ENCODE measurements at places on chromosomes 2 and 18.
A peak's percentile ranks its signal among the peaks of the same experiment; 100 is the strongest.

DNA sequence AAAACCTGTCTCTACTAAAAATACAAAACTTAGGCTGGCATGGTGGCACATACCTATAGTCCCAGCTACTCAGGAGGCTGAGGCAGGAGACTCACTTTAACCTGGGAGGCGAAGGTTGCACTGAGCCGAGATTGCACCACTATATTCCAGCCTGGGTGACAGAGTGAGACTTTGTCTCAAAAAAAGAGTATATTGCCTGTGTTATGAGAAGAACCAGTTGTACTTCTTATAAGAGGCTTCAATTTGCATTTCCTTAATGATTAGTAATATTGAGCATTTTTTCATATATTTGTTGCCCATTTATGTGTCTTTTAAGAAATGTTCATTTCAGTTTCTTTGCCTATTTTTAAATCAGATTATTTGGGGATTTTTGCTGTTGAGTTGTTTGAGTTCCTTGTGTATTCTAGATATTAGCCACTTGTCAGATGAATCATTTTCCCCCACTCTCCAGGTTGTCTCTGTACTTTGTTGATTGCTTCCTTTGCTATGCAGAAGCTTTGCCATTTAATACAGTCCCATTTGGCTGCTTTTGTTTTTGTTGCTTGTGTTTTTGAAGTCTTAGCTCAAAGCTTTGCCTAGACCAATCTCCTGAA, 75.8 kb upstream of the LRPPRC start:
- no peak for DNase-seq

DNA sequence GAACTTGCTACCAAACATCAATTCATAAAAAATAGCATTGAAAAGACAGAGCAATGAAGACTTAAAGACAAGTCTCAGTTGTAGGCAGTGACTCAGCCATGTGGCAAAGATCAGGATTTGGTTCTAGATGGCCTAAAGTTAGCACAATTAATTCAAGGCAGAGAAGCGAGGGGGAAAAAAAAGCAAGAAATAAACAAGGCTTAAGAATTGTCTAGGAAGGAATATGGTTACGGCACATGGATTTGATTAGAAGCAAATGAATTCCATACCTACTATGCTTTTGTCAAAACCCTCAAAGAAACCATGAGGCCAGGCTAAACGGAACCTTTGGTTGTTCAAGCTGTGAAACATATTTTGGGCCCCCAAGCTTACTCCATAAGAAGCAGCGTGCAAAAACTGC, 362.2 kb upstream of the KCNH7 start:
- no peak for DNase-seq

DNA sequence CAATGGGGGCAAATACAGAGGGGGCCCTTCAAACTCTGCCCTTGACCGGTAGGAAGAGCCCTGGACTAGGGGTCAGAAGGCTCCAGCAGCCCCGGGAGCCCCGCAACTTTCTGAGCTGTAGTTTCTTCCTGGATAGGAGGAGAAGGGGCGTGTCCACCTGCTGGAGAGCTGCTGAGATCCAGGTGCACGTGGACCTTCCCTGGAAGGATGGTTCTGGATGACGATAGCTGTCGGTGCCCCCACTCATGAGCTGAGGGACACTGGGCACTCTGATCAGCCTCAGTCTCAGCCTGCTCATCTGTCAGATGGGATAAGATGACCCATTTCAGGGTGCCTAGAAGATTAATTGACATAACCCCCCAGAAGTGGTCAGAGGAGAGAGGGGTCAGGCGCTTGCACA, 125.2 kb upstream of the HDAC4 start:
- no peak for DNase-seq

DNA sequence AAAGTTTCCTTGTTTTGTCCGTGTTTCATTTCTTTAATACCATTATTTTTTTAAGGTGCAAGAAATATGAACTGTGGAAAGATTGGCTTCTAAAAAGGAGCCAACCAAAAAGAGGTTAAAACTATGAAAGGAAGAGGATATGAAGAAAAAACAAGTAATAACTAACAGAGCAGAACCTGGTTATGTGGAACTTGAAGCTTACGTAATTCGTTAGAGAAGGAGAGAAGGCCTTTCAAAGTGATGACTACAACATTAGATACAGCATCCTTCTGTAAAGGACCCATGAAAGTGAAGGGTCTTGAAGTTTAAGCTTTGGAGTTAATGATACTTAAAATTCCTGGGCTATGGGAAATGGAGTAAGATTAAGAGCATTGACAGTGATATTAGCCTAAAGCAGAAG, 84.5 kb downstream of the ANKRD12 start:
- DNase-seq = no peak

- DNase-seq = no peak
Observed at GRCh38 chr2:148282201-148282600, 261.3 kb downstream of the MBD5 start.

- DNase-seq = peak; percentile 4
Observed at GRCh38 chr18:48831802-48832201, 119.0 kb downstream of the SMAD7 start.

- DNase-seq = no peak
Observed at GRCh38 chr2:129797489-129798300, 181.8 kb upstream of the RAB6C start.

- DNase-seq = no peak
Observed at GRCh38 chr2:207558079-207558491, 28.3 kb downstream of the CREB1 start.

GRCh38 chr2:219983836-219984235, 356.4 kb downstream of the SLC4A3 start:
- no peak for DNase-seq

DNA sequence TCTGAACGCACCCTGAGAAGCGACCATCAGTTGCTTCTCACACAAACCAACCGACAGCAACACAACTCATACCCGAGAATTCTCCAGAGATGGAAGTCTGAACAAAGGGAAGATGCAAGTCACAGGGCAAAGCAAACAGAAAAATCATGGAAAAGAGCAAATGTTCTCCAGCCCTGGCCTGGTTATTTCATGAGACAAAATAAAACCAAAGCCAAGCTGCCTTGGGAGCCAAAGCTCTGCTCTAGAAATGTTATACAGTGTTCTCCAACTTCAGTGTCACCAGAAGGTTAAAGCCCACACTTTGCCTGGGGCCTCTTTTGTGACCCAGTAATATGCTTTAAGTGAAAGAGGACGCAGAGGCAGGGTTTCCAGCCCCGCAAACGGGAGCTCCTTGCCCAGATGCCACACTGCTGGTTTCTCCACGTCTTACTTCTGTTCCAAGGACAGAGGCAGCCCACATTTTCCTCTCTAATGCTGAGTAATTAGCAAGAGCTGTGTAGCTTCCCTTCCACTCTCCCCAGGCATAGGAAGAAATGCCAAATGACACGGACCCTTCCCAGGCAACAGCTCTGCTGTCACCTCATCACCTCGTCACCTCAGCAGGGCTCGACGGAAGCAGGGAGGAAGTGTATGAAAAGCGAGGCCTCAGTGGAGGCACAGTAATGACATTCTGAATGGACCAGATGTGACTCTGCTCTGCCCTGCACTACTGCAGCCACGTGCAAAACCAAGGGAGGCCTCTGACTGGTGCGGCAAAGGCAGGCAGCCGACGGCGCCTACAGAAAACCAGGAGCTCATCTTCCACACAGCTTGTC, 64.7 kb downstream of the FBXO15 start:
- DNase-seq = no peak

GRCh38 chr2:215435870-215436704, at the start of gene FN1:
Gene FN1, minus strand, starts transcription at chr2:215436068. Its CDS starts 266 bp downstream, at chr2:215435802.
- DNase-seq = peak; percentile 32

DNA sequence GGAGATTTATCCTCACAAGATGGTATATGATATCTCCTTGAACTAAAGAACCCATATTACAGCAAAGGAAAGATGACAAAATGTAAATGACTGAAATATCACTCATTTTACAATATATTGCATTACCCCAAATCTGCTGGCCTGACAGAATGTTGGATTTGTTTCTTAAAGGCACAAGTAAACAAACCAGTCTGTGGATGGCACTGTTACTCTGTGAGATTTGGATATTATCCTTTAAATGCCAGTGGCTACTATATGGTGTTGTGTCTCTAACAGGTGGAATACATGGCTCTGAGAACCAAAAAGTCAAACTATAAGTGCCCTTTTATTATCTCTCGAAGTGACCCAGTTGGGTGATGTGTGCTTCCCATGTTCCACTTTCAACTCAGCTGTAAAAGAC, 125.7 kb downstream of the PDE1A start:
- DNase-seq = no peak

GRCh38 chr18:79515331-79515730, 119.6 kb downstream of the NFATC1 start:
- DNase-seq = no peak

DNA sequence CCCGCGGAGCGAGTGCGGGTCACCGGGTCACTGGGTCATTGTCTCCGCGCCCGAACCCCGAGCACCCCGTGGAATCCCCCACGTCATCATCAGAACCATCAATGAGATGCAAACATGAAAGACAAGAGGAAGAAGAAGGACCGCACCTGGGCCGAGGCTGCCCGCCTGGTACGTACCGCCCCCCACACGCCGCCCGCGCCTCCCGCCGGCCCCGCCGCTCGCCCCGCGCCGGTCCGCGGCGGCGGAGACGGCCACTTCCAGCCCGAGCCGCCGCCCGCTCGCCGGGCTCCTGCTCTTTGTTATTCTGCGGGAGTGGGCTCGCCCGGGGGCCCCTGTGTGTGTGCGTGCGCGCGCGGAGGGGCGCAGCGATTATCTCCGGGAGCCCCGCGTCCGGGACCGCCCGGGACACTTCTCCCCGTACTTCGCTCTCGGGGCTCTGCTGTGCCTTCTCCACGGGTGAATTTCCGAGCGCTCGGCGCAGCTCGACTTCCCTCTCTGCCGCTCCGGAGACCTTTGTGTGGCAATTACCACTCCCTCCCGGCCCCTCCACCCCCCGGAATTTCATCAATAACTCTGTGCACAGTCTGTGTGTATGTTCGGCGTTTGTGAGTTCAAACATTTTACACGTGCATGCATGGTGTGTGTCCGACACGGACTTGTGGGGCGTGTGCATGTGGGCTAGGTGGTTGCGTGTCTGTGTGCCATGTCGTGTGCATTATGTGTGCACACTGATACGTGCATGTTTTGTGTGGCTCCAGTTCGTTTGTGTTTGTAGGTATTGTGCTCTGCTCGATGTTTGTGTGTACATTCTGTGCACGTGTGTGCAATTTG, 714 bp downstream of the ASXL3 start:
- no peak for DNase-seq

- DNase-seq = no peak
Observed at GRCh38 chr2:174334781-174335251, at the start of gene SP9. Gene SP9, plus strand, starts transcription at chr2:174334954. Its CDS starts 139 bp downstream, at chr2:174335093.

DNA sequence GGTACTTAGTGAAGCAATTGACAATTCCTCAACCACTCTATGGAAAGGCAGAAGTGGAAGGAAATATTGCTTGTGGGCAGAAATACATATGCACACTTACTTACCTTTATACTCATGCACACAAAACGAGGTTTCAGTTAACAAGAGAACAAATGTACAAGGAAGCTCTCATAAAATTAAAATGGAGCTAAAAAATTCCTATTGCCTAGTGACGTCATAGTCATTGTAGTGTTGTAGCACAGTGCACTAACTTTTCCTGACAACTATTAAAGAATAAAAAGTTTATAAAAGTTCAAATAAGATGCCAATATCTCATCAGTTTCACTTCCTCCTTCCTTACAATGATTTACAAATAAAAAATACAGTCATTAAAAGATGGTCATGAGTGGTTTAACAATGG, 1161.9 kb upstream of the NRXN1 start:
- no peak for DNase-seq

DNA sequence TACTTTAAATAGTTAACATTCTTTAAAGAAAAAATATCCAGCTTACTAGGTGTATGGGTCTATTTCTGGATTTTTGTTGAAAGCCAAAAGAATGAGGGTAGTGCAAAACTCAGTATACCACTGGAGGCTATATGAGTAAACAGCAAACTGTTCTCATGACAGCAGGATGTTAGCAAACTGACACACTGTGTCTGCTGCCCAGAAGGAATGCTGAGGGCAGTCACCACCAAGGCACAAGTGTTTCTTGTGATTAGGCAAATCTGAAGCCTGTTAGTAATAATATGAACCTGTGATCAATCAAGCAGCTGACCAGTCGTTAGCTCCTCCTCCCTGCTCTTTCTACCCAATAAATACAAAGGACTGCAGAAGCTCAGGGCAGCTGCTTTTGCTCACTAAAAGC, 50.5 kb upstream of the SULT1C3 start:
- DNase-seq = no peak

DNA sequence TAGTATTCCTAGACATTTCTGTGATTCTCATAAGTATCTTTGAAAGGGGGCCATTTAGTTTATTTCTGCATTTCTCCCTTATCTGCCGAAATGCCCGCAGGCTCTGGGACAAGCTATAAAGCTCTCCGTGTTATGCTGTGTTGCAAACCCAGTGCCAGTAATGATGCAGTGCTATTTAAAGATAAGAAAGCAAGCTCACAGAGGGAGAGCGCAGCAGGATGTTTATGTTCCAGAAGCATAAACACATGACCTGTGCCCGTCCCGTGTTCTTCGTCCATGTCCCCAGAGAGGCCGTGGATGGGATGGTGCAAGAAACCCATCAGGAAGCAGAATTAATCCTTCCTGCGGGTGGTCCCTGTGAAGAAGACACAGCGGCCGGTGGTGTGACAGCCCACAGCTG, 99.4 kb downstream of the NEDD4L start:
- DNase-seq = no peak

DNA sequence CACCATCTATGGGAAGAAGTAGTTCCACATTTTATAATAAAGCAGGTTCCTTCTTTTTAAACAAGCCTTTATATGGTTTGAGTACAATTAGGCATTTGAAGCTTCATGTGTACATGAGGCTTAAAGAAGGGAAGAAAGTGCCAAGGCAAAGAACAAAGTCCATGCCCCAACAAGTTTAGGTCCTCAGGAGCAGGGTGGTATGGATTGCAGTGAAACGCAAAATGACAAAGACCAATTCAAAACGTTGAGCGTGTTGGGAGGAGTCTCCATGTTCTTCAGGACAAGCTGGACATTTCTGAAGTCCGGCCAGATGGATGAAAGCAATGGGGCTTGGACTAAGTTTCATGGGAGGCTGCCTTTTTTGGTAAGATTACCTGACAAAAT, 78.8 kb upstream of the FZD5 start:
- no peak for DNase-seq
